ENCODE measurements at places on chromosomes 5 and 9. TPM values are rescaled to one million over a fixed set of nuclear protein-coding genes. Genes with fewer than 3 reads are reported as not detected.

Gene NMUR2
- polyA plus RNA-seq = not detected

Gene RNF14
- 7.2 TPM for polyA plus RNA-seq

Gene PKD2L2
- 0.09 TPM for polyA plus RNA-seq

Gene CMYA5
- 0.01 TPM for polyA plus RNA-seq

Gene RNF38
- 36.8 TPM for polyA plus RNA-seq

Gene TAF11L5
- polyA plus RNA-seq = not detected

Gene HTR4
- polyA plus RNA-seq = not detected

Gene LECT2
- polyA plus RNA-seq = not detected

Gene CXXC5
- polyA plus RNA-seq = 126 TPM

Gene SHISAL2B
- not detected for polyA plus RNA-seq

Gene PCDHGA3
- polyA plus RNA-seq = not detected

Gene BARHL1
- not detected for polyA plus RNA-seq

Gene ADAMTSL1
- polyA plus RNA-seq = not detected

Gene DAP
- 30.2 TPM for polyA plus RNA-seq

Gene PTPRD
- not detected for polyA plus RNA-seq

Gene CNTNAP3
- 0.24 TPM for polyA plus RNA-seq

Gene CNTNAP3B
- polyA plus RNA-seq = not detected

Gene RAD50
- 11.2 TPM for polyA plus RNA-seq

Gene PLEKHG4B
- polyA plus RNA-seq = not detected

Gene DNAI1
- polyA plus RNA-seq = not detected

Gene KLHL9
- 4.3 TPM for polyA plus RNA-seq

Gene CD72
- 436 TPM for polyA plus RNA-seq

Gene STK32A
- not detected for polyA plus RNA-seq

Gene FOXI1
- not detected for polyA plus RNA-seq

Gene AK8
- polyA plus RNA-seq = 8.6 TPM

Gene IFNA21
- not detected for polyA plus RNA-seq

Gene CARD6
- 0.72 TPM for polyA plus RNA-seq

Gene ECSCR
- not detected for polyA plus RNA-seq
